CD4-positive, alpha-beta T cell treated with Interleukin-12 subunit alpha and Interleukin-12 subunit beta, for 1 hour (primary cell): ENCODE measurements at places on chromosomes 2 and 18.
A peak's percentile ranks its signal among the peaks of the same experiment; 100 is the strongest.

DNA sequence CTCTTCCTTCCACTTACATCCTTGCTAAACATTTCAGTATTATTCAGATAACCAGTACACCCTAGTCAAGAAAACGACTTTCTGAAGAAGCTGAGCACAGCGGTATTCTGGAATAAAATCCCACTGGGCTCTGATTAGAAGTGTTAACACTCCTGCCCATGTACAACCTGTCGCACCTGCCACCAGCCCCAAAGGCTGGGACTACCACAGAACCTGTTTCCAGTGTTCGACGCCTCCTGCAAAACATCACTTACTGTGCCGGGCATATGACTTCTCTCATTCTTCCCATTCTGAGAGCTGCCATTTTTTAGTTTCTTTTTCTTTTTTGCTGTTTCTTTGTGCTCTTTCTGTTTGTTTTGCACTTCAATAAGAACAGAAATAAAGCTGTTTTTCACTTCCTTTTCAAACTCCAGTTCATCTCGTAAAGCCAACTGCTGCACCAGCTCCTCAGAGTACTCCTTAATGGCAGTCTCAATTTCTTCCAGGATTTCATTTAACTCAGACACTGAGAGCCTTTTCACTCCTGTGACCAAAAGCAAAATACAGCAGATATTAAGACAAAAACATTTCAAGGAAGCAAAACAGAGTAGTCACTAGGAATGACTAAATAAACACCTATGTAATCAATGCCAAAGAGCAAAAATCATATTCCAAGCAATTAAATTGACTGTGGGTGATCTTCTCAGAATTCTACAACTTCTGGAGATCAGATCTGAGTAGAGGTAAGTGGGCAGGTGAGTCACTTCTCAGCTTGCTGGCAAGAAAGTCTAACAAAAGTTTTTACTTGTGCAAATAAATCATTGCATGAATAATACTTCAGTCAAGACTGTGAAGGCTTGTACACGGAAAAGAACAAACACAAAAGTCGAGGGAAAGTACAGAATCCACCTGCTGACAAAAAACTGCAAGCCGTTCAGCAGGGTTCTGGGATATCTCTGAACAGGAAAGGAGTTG, 19.3 kb downstream of the FEZ2 start:
- no peak for DNase-seq

DNA sequence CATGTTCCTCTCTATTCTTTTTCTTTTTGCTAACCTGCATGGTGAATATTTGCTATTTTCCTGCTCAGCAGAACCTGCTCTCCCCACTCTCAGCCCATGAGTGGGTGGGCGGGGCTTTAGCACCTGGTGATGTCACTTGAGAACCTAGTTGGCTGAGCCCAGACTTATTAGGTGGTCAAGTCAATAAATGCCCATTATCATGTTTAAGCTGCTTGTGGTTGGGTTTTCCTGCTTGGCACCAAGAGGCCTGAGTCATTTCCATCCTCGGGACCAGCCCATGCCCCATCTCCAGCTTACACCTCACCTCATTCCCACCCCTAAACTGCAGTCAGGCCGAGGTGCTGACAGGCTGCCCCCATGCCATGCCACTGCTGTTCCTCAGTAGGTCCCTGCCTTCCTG, 226.6 kb downstream of the ANKRD30B start:
- DNase-seq, result no peak

- no peak for DNase-seq
Observed at GRCh38 chr2:107285621-107286299, 399.8 kb upstream of the ST6GAL2 start.

DNA sequence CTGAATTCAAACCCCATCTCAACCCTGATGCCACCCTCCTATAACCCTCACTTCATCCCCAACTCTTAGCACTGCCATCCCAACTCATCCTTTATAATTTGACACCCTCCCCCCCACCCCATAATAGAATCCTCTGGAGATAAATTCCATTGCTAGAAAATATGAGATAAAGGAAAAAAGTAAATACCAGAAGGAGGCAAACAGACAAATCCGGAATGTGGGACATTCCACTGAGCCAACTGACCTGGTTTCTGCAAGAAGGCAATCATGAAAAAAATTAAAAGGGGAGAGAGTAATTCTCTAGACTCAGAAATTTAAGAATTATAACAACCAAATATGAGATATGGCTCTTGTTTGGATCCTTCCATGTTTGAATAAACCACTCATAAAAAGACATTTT, 132.4 kb downstream of the CYP26B1 start:
- no peak for DNase-seq

- DNase-seq, result peak; percentile 2
Observed at GRCh38 chr2:189104934-189105333, 74.6 kb downstream of the COL5A2 start.

- no peak for DNase-seq
Observed at GRCh38 chr2:17543848-17544247, 3.4 kb downstream of the VSNL1 start.

GRCh38 chr18:27959101-27959500, 217.8 kb downstream of the CDH2 start:
- DNase-seq, result no peak

DNA sequence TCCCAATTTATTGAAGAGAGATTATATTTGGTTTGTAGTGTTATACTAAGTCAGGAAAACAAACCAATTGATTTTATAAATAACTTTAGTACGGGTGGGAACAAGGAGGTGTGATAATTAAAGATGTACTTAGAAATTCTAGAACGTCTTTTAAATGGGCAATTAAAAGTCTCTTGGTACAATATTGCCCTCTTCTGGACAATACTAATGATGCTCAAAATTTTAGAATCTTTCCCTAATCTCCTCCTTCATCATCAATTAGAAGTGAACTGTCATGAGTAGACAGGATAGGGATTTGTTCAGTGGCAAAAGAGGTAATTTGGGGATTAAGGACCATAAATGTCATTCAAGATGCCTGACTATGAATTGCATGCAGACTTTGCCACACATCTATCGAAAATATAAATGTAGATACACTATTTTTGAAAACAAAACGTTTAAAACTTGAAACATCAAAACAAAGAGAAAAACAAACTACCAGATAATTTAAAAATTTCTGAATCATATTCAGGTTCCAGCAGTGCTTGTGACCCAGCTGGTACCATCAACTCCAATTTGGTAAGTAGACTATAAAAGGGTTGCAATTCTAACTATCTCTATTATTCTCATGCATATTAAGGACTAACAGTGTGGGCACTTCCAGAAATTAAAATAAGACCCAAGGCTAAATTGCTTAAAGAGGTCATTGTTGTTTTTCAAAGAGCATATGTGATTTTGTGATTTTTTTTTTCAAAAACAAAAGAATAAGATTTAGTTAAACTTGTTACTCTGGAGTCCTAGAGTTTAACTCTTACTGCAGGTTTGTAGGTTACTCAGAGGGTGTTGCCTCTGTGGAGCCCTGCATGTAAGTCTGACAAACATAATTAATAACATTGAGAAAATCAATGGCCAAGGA, 123.5 kb downstream of the LAMA3 start:
- peak; percentile 42 for DNase-seq

DNA sequence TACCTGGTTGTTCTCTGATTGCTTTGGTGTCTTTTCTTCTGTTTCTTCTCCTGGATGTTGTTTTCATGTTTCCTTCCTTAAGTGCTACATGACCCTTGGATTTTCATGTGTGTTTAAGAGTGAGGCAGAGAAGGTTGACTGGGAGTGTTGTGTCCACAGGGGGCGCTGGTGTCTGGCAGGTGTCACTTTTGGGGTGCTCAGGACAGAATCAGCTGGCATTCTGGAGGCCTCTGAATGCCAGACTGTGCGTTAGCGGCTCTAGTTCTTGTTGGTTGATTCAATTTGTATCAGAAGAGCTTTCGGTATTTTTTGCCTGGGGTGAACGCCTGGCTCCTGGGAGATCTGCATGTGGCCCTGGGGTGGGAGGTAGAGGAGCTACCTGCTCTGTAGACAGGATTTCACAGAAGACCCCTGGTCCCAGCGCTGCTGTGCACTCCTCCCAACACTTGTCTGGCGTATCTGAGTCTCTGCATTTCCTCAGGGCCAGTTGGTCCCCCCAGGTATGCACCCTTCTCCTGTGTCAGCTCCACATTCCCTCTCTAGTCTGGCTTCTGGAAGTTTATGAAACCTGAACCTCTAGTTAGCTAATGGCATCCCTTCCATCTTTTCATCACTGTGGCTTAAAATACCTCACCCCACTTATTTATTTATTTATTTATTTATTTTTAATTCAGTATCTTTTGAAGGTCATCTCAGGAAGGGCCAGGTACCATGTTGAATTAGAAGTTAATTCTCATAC, 1.1 kb downstream of the GREB1 start:
- no peak for DNase-seq

DNA sequence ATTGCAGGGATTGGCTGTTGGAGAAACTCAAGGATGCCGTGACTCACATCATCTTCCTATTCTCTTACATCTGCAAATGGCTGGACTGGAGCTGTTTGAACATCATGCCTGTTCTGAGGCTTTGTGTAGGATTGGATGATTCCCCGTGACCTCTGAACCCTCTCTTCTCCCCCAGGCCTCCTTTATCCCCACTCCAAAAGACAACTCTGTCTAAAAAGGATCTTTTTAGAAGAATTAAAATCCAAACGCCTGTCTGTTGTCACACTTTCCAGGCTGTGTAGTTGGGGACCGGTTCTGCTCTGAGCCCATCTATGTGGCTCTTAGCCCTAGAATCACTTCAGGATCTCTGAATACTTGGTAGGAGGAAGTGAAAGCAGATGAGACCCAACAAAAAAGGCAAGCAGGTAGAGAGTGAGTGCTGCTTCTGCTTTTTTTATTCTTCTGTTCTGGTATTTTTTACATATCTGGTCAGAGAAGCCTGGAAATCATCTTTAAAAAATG, 565 bp downstream of the SP140 start:
- peak; percentile 39 for DNase-seq

GRCh38 chr2:46495231-46496030, 16.1 kb downstream of the TMEM247 start:
- DNase-seq, result no peak
